ENCODE measurements at places on chromosomes 11 and 22. TPM values are rescaled to one million over a fixed set of nuclear protein-coding genes. Genes with fewer than 3 reads are reported as not detected.

WNT7B gene
- not detected for total RNA-seq

DNA sequence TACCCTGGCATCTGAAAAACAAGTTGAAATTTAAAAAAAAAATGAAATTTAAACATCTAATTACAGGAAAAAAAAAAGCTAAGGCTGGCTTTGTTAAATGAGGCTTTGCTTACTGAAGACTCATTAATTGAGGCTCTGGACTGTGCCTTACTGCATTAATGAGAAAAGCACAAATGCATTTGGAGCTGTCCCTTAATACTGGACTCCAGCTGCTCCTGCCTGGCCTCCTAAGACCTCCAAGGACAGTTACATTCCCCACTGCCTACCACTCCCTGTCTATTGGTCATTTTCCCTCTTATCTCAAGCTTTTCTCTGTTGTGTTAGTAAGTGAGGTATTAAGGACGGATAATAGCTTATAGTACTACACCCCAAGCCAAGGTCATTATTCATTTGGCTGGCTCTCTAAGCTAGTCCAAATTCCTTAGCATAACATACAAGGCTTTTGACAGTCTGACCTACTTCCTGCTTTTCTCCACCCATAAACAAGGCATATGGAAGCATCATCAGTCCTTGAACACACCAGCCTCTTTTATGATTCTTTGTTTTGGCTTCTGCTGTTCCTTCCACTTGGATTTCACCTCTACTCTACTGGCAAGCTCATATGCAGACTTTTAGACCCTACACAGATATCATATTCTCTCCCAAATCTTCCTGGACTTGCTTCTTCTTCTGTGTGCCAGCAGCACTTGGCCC lies 62.5 kb downstream of the USP35 start:
- DNase-seq, result no peak

WNT11 gene
- total RNA-seq, result not detected

DNA sequence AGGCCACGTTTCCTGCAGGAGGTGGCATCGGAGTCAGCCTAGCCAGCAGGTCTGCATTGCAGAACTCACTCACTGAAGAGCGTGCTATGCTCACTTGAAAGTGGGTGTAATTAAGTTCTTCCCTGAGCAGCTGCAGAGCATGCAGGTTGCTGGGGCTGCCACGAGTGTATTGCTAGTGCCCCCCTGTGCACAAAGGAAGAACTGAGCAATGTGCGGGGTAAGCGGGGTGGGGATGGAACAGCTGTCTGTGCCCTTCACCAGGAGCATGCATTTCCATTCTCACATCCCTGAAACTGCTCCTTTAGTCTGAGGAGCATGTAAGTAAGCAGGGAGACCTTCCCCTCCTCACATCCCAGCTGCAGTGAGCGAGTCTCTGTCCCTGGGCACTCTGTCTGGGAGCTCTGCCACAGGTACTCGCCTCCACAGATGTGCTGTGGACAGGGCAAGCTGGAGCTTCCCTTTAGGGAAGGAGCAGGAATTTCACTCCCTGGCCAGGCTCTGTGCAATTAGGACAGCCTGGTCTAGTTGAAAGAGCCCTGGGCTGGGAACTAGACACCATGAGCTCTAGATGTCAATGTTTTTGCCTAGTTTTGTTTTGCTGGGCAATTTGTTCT lies 1031.8 kb downstream of the NTM start:
- DNase-seq, result no peak

DNA sequence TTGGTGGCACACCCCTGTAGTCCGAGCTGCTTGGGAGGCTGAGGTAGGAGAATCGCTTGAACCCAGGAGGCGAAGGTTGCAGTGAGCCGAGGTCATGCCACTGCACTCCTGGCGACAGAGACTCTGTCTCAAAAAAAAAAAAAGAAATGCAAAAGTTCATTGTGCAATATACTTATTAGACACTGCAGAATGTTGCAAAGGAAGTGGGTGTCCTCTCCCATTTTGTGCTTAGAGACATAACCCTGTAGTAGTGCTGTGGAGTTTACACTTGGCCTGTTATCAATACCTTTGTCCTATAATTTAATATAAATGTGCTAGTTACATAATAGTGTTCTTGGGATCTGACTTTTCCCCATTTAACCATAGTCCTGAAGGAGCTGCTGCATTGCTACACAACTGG lies 9.4 kb downstream of the BCL2L13 start:
- no peak for DNase-seq

DNA sequence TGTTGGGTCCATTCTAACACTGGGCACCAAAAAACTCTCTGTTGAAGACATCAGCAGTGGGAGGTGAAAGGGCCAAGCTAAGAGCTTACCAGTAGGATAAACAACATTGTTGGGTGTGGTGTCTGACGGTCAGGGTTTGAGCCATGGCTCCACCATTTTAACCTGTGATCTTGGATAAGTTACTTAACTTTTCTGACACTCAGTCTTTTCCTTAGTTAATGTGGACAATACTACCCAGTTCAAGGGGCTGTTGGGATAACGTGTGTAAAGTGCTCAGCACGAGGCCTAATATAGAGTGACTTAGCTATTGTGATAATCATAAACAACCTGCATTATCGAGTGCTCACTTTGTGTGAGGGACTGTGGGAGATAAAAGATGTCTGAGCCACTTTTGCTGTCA lies 6.1 kb downstream of the UCP3 start:
- DNase-seq, result no peak

DNA sequence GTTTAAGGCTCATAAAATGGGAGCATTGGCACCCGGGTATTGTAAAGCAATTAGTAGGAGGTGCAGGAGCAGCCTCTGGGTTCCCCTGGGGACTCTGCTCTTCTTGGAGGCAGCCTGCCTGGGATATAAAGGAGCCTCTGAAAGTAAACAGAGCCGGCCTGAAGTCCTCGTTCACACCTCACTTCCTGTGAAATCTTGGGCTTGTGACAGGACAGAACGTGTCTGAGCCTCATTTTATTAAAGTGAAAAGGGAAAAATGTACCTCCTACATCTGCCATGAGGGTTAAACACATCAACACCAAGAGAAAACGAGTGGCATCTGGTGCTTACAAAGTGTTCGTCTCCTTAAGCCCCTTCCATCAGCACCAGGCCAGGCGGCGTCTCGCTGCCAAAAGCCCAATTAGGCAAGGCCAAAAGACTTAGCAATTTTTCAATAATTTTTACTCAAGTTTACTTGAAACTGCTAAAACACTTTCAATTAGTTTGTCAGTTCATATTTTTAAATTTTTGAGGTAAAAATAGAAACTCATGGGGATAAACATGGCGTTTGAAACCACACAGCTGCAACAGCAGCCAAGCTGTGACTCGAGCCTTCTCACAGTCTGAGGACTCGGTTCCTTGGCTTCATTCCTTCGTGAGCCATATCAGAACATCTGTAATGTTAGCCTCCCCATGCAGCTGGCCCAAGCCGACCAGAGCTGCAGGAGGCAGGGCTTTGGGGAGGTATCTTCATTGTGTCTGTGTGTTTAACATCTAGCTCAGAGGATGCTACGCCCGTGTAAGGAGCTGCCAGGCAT lies 33.6 kb downstream of the MAP6 start:
- DNase-seq, result no peak

GRCh38 chr11:31972623-31973022 lies 118.3 kb upstream of the RCN1 start:
- DNase-seq, result no peak

CDC45 gene
- total RNA-seq, result 99.0 TPM

HTR3B gene
- total RNA-seq, result not detected

Measured in CD8-positive, alpha-beta memory T cell (primary cell).